ENCODE measurements at places on chromosomes 4 and X.

DNA sequence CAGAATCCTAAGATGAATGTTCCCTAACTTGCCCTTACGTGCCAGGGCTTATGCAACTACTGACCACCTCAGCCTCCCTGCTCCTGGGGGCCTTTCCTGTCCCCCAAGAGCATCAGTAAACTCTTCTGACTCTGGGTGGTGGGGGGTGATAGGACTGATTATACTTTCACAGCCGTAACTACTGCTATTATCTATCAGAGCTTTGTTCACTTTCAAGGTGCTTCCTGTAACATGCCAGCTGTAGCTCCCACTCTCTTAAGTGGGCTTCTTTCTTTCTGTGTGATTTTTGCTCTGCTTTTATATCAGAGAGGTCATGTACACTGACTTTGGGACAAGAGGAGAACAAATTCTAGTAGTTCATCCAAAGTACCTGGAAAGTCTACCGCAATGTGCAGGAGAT is 25.3 kb downstream of the SPINK2 start:
- no peak for DNase-seq

DNA sequence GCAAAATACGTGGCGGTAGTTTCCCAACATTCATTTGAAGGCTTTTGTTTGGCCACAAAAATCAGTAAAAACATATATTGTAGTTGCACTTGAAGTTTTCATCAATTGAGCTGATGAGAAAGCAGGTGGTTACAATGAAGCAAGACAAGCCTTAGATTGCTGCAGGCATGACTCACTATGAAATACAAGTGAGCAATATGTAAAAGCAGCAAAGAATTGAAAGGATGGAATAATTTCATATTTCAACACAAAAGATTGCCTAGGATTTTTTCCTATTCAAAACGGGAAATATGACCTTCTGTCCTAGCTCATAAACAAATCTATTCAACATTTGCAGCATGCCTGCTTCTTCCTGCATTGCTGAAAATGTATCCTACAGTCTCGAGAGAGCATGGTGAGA is 190.9 kb upstream of the BANK1 start:
- no peak for DNase-seq

DNA sequence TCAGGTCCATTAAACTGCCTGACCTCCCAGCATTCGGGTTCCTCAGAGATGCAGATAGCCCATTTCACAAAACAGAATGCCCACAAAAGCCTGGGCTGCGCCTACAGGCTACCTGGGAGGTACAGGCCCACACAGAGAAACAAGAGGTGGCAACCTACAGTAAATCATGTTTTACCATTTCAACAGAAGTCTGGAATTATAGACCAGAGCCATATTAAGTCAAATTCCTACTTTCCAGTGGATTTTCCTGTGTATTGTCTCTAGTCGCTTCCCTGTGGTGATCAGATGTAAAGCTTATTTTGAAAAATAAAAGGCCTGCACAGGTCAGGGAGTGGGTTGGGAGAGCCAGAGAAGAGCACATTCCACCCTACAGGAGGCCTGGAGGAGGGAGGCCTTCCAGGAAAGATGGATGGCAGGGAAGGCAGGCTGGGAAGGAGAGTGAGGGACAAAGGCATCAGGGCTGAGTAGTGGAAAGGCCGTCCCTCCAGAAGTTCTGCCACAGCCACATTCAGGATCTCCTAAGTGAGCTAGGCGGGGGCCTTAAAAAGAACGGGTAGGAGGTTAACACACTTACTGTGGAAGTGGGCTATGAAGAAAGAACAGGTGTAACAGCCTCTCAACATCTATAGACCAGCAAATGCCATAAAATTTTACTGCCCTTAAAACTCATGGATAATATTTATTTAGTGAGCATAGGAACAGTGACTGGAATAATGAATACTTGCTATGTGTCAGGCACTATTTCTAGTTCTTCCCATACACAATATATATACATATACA is 19.0 kb upstream of the USO1 start:
- DNase-seq, result no peak

DNA sequence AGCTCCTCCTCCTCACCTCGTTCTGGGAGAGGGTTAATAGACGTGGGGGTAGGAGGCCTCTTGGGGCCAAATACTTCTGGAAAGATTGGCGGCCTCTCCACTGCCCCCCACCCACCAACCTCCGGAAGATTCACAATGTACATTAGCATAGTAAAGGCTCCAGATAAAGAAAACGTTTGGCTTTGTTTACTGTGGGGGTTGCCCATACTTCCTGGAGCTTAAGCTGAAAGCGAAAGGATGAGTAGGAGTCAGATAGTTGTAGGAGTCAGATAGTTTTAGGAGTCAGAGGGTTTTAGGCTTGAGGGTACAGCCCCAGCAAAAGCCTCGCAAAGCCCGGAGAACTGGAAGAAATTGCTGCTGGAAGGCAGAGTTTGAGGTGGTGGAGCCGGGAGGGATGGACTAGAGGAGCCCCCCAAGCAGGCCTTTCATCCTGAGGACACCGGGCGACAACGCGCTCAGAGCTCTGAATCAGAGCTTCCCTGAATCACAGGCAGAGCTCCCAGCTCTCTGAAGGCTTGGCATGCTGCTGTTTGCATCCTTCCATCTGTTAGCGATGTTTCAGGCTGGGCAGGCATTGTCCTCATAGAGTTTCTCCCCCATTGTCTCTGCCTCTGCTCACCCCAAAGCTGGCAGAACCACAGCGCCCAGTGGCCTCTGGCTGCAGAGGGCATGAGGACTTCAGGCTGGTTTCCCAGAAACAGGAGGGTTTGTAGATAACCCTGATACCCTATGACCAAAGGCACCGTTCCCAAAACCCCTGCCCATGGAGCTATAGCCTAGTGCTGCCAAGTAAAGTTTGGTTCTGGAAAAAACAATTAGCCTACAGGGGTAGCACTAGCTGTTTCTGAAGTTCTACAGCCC is 280.7 kb downstream of the BCOR start:
- DNase-seq, result no peak

- no peak for DNase-seq
Observed at GRCh38 chr4:963276-964225, 9.8 kb downstream of the DGKQ start.

Data from activated T-helper 1 cell treated with anti-CD3 and anti-CD28 coated beads, Interleukin-2, amount 50 U/mL, for 16 hours (primary cell).